ENCODE measurements at places on chromosomes 3 and 15.

- DNase-seq, result no peak
Measured at GRCh38 chr15:33677238-33677830, 291.0 kb upstream of the CHRM5 start.

DNA sequence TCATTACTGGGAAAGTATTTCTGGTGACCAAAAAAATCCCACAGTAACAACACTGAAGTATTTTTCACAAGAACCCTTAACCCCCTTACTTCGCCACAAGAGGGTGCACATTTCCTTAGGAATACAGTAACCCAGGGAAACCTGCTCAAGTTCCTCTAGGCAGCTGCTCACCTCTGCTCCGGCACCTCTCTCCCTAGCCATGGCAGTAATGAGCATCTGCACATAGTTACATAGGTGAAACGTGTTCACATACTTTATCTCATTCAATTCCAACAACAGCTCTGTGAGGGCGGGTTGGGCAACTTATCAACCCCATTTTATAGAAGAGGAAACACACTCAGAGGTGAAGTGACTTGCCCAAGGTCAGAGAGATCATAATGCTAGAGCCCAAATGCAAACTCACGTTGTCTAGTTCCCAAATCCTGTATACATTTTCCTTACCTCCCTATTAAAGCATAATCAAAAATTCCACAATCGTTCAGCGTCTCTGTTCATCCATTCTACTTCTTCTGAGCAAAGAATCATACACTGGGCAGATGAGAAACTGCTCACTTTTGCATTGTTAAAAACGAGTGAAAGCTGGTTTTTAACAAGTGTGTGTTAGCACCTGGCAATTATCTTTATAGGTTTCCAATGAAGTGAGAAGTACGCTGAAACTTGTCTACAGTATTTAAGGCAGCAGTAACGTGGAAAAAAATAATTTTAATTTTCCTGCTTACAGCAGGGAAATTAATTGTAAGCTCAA is 90.7 kb downstream of the IGF2BP2 start:
- DNase-seq, result no peak

DNA sequence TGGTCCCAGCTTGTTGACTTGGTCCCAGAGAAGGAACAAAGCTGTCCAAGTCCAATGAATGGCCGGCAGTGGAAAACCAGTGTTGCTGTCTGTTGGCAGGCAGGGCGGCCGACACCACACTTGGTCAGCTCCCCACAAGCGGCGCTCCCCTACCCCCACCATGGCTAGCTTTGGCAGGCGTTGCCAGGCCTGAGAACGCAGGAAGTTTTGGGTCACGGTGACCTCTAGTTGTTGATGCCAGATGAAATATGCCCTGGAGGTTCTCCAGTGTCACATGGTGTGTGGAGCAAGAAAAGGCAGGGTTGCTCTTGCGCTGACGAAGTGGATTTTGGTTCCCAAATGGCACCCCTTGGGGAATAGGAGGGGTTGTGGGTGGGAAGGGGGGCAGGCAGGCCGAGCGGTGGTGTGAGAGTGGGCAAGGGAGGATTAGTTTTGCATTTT is 72.7 kb upstream of the TPRG1 start:
- DNase-seq, result no peak

DNA sequence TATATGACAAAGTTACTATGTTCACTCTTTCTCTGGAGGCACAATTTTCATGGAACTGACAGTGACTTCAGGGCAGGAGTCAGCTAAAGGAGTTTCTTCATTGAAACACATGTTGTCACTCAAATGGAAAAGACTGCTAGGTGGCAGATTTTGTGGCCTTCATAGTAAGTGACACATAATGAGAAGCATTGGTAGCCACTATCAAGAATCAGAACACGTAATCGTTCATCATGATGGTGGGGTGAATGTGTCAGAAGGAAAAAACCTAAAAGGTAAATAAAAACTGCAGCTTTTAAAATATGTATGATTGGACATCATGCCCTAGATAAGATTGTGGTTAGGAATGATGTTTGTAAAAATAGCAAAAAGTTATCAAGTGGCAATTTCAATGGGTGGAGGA is 1491.0 kb downstream of the SI start:
- DNase-seq, result no peak

DNA sequence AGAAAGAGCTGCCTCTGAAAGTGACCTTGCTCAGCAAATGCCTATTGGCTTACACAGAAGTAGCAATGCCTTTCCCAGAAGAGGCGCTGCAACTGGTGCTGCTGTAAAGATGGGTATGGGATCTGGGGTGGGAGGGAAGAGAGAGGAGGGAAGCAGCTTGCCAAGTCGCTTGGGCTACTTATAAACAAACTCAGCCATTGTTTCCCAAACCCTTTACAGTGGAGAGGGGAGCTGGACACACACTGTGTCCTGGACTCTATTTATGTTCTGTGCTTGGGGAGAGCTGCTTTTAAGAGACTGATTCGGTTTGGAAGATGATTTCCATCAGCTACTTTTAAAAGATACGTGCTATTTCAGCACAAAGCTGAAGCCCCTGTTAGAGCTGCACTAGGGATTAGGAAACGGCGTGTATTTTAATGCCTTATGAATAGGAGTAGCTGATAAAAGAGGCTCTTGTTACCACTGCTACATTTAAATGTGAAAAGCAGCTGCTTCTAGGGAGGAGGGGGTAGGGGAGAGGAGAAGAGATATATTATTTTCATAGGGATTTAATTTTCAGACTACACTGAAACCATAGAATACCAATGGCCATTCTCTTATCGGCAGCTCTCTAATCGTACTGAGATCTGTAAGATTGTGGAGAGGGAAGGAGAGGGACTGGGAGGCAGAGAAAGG is 440.6 kb downstream of the MCTP2 start:
- no peak for DNase-seq

DNA sequence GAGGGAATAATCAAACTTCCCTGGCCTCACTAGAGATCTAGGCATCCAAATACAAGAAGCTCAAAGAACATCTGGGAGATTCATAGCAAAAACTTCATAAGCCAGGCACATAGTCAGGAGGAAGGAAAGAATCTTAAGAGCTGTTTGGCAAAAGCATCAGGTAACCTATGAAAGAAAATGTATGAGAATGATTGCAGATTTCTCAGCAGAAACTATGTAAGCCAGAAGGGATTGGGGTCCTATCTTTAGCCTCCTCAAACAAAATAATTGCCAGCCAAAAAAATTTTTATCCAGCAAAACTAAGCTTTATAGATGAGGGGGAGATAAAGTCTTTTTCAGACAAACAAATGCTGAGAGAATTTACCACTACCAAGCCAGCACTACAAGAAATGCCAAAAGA is 1036.3 kb downstream of the TBL1XR1 start:
- DNase-seq, result no peak

- no peak for DNase-seq
Measured at GRCh38 chr15:83053151-83053550, 13.9 kb downstream of the BTBD1 start.

DNA sequence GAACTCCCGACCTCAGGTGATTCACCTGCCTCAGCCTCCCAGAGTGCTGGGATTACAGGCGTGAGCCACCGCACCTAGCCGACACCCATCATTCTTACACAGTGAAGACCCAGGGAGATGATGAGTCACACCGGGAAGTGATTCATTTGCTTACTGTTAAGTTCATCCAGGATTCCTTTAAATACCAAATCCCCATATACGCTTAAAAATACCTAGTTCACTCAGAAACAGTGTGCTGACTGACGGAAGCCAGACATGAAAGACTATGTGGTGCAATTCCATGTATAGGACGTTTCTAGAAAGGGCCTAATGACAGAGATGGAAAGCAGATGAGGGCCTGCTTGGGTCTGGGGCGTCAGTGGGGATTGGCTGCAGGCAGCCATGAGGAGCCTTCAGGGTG is 75.2 kb downstream of the APBA2 start:
- DNase-seq, result no peak

GRCh38 chr15:57458356-57458781 is 82.1 kb downstream of the CGNL1 start:
- DNase-seq, result no peak

GRCh38 chr3:34419801-34420200 is 621.4 kb downstream of the PDCD6IP start:
- no peak for DNase-seq

- DNase-seq, result no peak
Measured at GRCh38 chr3:12918231-12918630, 76.9 kb upstream of the RPL32 start.

DNA sequence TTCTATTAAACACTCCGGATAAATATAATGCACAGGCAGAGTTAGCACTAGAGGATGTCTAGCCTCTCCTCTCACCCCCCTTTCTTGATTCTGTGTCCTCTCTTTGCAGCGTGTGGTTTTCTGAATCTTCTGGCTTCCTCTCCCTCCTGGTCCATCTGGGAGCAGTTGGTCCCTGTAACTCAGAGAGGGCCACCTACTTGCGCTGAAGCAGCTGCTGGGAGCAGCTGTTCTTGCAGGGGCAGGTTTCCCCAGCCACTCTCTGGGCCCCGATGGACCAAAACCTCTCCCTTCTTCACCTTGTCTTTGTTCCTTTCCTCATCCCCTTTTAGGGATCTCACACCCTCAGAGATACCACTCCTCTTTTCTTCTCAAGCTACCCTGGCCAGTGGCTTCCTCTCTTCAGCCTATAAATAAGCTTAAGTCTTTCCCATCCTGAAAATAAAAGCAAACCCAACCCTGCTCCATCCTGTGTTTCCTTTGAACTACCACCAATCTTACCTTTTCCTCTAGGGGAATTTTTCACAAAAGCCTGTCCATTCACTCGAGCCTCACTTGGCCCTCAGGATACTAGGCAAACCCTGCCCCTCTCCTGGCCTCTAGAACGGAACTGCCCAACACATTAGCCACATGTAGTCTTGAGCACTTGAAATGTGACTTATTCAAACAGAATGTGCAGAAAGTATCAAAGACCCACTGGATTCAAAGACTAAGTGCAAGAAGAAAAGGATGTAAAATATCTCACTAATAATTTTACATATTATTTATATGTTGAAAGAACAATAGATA is 59.7 kb downstream of the STARD5 start:
- DNase-seq, result no peak

GRCh38 chr3:178381971-178382448 is 154.2 kb upstream of the KCNMB2 start:
- DNase-seq, result no peak

DNA sequence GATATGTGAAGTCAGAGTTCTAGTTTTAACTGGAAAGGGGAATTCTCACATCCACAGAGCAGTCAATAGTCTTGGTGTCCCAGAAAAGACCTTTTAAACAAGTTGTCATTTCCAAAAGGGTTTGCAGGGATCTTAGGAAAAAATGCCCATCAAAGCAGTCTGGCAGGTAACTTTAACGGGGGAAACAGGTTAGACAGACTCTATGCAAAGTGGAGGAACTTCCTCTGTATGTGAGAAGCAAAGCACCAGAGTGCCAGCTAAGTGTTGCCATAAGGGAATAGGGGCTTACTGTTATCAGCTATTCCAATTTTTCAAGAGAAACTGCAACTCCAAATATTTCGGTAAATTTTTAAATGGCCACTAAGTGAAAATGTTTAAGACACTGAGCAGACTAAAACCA is 307.9 kb upstream of the MDFIC2 start:
- no peak for DNase-seq

DNA sequence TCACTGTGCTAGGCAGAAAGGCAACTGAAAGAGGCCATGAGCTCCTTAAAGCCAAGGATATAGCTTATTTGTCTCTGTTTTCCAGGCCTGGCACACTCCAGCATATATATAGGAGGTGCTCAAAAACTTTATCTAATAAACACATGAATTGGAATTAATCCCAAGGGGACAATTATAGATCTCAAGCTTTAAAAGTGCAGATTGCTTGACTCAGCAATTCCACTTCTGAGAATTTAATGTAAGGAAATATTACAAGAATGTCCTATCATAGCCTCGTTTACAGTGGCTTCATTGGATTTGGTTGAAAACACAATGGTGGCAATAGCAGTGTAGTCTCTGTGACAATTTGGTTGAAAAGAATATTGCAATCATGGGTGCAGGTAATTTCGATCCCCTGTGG is 267.3 kb downstream of the SHQ1 start:
- no peak for DNase-seq

DNA sequence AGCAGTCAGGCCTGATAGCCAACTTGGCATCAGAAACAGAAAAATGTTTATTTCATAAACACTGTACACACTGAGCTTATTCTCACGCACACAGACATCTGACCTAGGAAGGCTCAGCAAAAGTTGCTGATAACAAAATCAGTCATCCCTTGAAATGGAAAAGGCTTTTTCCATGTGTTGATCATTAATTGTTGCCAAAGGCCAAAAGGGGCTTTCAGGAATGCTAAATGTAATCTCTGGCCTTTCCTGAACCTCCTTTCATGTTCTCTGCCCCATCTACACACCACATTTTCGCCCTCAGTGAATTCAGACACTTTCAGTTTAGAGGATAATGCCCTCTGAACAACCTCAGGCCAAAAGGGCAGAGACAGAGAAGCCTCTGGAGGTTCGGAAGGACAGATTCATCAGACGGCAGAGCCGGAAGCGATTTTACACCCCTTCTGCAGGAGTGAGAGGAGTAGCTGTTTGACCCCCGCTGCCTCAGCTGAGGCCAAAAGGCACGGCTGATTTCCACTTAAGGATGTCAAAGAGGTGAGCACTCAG is 14.5 kb downstream of the RTP4 start:
- DNase-seq, result no peak

GRCh38 chr3:120286465-120286864 is 1.4 kb upstream of the GPR156 start:
- DNase-seq, result no peak

- DNase-seq, result no peak
Measured at GRCh38 chr3:108757404-108757982, at the start of gene RETNLB. Gene RETNLB, minus strand, starts transcription at chr3:108757410. Its CDS starts 225 bp downstream, at chr3:108757185.

GRCh38 chr3:12991481-12991837 is 81.8 kb downstream of the IQSEC1 start:
- DNase-seq, result no peak

DNA sequence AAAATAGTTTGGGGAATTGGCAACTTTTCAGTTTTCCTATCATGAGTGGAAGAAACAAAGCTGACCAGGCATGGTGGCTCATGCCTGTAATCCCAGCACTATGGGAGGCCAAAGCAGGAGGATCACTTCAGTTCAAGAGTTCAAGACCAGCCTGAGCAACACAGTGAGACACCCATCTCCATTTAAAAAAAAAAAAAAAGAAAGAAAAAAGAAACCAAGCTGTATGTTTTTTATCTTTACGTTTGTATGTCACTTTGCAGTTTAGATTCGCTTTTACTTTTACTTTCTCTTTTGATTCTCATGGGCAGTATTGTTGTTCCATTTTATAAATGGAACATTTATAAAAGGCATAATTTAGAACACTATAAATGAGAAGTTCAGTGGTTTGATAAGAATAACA is 31.2 kb upstream of the TNIK start:
- DNase-seq, result no peak

GRCh38 chr3:13574798-13575451 is 26.0 kb downstream of the FBLN2 start:
- no peak for DNase-seq

GRCh38 chr3:168117853-168118313 is 22.2 kb upstream of the GOLIM4 start:
- DNase-seq, result no peak

Data from GOT3 (cell line).